EH (cell line): ENCODE measurements at places on chromosomes 16 and 17.

GRCh38 chr16:77062878-77063675 is 127.9 kb upstream of the MON1B start:
- no peak for DNase-seq

DNA sequence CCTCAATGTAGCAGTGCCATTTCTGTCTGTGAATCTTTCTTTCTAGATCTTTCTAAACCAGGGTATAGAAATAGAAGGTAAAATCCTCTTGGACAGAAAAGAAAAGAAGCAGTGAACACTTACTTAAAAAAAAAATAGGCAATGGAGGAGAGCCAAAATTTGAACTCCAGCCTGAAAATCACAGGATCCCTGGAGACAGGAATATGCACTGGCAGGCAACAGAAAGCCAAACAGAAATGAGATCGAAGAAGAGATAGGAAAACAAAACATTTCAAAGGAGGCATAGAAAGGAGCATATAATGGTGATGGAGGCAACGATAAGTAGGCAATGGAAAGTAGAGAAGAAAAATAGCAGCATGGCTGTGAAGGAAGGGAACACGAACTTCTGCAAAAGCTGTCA is 253.7 kb upstream of the HSBP1 start:
- DNase-seq = peak; percentile 69

GRCh38 chr17:68821860-68822696 is 133.1 kb downstream of the ABCA8 start:
- peak; percentile 82 for DNase-seq

DNA sequence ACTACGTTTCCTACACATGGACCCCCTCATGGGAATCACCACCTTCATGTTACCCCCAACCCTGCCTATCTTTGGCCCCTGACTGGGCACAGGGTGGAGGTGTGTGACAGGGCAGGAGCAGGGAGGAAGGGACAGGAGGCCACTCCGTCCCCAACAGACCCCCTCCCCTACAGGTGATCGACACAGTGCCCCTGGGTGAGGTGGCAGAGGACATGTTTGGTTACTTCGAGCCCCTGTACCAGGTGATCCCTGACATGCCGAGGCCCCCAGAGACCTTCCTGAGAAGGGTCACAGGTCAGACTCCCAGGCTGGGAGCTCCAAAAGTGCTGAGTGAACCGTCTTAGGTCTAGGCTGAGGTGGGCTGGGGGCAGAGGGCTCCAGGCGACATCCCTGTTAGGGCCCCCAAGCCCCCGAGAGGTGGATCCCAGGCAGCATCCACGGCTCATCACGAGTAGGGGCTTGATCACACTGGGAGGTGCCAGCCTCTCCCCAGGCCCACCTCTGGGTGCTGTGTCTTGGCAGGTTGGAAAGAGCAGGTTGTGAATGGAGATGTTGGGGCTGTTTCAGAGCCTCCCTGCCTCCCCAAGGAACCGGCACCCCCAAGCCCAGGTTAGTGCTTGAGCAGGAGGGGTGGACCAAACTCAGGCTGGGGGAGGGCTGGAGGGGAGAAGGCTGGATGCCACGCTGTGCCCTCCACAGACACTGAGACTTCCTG is 1.5 kb downstream of the ACBD4 start:
- no peak for DNase-seq

DNA sequence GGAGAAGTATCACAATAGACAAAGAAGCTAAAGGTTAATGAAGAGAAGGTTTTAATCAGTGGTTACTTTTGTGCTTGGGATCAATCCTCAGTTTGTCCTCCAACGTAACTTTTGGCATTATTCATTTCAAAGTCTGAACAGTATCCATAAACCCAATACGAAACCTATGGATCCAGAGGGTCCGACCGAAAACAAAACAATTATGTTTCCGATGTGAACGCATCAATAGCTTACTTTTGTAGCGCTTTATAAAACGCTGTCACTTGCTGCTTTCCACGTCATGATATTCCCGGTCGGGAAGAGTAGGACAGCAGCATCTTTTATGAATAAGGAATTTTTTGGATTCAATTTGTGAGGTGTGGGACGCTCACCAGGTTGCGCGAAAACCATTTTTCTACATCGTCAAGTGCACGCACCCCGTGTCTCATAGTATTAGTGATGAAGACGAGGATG is 383.8 kb downstream of the ZFHX3 start:
- peak; percentile 22 for DNase-seq

DNA sequence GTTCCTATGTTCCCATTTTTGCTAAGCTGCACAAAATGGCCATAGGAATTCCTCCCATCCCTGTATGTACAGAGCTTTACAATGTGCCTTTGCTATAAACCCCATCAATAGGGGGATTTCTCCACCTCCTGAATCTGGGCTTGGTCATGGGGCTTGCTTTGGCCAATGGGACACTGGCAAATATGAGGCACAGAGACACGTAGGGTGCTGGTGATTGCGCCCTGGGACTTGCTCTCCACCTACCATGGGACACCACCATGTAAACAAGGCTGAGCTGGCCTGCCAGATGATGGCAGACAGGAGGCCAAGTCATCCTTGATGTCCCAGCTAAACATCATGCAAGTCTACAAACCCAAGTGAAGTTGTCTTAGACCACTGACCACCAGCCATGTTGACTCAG is 15.3 kb upstream of the ALDH3A1 start:
- DNase-seq = no peak

DNA sequence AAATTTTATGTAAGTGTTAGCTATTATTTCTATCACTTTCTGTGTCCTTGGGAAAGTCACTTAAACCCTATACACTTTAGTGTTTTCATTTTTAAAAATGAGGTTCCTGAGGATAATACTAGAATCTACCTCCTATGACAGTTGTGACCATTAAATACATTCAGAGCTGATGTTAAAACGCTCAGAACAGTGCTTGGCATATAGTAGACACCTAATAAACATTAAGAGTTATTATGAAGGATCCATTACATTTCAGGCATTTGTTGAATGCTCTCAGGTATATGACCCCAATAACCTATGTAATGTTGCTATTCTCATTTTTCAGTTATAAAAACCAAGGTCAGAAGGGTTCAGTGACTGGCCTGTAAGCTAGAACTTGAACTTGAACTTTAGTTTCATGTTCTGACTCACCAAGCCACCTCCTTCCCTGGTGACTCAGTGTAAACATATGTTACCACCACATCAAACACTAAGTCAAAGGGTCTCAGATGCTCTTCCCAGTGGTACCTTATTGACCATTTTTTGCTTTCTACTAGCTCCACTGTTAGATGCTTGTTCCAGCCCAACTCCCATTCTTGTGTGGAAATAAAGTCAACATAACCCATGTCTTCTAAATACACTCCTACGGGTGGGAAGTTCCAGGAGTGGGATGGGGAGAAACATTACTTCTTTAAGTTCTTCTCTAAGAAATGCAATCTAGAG is 47.6 kb downstream of the HSD17B2 start:
- DNase-seq = peak; percentile 37
